ENCODE measurements at places on chromosomes 12 and 14. TPM values are rescaled to one million over a fixed set of nuclear protein-coding genes. Genes with fewer than 3 reads are reported as not detected.

- peak; percentile 31 for DNase-seq
These were observed 1.1 kb upstream of the HEBP1 start for GRCh38 chr12:13000925-13001774.

Gene B4GALNT3
- total RNA-seq = 5.0 TPM

GRCh38 chr14:70188322-70188658 lies 461 bp downstream of the SLC8A3 start:
- DNase-seq = no peak

DNA sequence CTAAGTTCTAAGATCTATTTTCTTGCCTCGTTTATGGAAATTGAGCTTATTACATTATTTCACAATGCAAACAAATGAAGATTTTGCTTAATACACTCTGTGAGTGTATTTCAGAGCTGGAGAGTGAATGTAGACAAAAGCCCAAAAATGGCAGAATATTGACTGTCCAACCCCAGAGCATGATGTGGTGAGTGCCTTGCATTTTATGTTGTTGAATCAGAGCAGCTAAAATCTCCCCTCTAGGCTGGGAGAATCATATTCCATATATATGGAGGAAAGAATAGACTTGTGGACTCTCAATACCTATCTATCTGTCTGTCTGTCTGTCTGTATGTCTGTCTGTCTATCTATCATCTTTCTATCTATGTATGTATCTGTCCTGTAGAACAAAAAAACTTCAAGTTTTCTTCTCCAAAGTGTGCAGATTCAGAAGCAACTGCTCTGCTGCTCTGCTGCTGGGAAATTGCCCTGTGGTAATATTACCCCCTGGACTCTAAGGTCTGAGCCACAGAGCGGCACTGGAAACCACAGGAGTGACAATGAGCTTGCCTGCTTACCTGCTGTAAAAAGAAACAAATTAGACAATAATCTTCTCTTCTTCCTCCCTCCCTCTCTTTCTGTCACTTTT lies 209.4 kb upstream of the PRICKLE1 start:
- DNase-seq = no peak

Gene KCNC2
- not detected for total RNA-seq

- DNase-seq = no peak
These were observed 19.5 kb downstream of the FIGNL2 start for GRCh38 chr12:51829011-51829481.

Gene BDKRB1
- not detected for total RNA-seq

Gene PYGL
- total RNA-seq = 3.3 TPM

DNA sequence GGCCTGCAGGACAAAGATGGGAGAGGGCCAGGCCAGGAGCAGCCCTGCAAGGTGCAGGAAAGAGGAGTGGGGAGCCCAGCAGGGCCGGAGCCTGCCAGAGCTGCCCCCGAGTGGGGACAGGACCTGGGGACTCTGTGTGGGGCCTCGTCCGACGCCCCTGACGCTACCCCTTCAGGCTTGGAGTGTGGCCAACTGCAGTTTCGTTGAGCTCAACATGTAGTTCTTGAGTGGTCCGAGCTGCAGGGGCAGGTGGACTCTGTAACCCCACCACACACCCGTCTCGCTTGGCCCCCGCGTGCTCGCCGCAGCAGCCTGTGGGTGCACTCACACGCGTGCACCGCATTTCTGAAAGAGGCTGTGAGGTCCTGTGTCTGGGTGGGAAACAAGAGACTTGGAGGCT lies 2.0 kb downstream of the ASPG start:
- DNase-seq = no peak

- DNase-seq = peak; percentile 54
These were observed at the start of gene SLC7A7 for GRCh38 chr14:22814941-22815713. TSS of gene SLC7A7 (minus strand) at chr14:22815435. CDS start at chr14:22813398, 2,037 bp downstream.

Gene CD27
- 48.3 TPM for total RNA-seq

All from OCI-LY7 (cell line).